ENCODE measurements at places on chromosomes 4 and X.

DNA sequence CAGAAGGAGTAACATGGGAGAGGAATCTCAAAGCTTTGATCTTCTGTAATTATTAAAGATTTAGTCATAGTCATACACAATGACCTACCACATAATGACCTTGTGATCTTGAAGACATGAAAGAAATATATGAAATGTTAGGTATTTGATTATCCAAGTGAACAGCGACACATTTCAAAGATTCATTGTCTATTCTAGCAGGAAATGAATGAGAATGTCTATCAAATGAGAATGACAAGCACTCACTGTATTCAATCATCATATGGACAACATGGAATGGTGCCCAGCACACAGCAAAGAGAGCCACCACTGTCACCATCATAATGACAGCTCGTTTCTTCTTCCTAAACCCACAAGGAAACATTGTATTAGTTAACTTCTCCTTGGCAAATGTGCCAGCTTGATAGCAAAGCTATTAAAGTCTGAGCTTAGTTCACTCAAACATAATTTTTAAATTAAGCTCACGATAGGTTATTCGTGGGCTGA is 50.6 kb downstream of the QRFPR start:
- no peak for DNase-seq

- no peak for DNase-seq
Observed at GRCh38 chr4:122819708-122820449, 6.8 kb upstream of the FGF2 start.

DNA sequence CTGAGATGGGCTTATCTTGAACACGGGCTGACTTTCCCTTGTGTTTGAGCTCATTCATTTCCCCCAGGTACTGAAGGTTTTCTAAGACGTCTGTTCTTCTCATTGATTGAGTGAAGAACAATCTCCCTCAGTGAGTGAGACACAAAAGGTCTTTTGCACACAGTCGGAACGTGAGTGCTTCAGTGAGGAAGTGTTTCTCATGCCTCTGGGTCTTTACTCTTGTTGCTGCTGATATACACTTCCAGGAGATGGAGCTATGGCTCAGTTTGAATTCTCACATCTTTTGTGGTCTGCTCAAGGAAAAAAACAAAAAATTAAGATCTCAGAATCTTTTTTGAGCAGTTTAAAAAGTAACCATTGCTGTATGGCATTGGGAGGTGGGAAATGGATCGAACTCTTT is 981.9 kb upstream of the TENM3 start:
- DNase-seq: no peak

DNA sequence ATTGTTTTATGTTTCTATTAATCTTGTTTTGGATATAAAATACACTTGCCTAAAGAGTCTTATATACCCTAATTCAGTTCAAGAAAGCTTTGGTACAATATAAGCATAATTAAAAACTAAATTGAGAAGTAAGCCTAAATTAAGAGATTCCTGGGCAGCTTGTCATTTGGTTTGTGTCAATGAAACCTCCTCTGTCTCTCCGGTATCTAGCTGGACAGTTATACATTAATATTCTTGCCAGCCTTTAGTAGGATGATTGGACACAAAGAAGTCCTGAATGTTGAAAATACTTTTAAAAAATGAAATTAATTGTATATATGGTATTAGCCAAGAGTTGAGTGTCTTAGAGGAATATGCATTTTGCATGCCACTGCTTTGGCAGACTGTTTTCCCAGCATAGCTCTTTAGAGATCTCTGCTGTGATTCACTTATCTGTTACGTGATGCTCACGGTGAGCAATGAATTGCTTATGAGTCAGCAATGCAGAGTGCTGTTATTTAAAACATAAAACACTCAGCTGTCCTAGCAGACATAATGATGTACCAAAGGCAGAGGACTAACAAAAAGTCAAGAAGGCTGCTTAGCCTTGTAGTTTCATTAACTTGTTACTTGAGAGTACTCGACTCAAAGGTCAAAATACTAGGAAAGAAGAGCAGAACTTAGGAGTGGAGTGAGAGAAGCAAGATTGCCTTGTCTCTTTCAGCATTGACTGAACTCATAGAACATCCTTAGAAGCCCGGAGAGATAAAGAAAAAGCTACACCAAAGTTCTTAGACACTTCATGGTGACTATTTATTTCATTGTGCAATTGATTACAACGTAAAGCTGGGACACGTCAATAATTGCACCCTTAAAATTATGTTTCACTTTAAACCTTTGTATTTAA is 1296.1 kb upstream of the PCDH7 start:
- no peak for DNase-seq

- DNase-seq: no peak
Observed at GRCh38 chr4:151000747-151001429, 14.2 kb downstream of the LRBA start.

- no peak for DNase-seq
Observed at GRCh38 chr4:7457201-7458065, 22.7 kb upstream of the PSAPL1 start.

- no peak for DNase-seq
Observed at GRCh38 chr4:36163198-36163597, 81.1 kb downstream of the ARAP2 start.

DNA sequence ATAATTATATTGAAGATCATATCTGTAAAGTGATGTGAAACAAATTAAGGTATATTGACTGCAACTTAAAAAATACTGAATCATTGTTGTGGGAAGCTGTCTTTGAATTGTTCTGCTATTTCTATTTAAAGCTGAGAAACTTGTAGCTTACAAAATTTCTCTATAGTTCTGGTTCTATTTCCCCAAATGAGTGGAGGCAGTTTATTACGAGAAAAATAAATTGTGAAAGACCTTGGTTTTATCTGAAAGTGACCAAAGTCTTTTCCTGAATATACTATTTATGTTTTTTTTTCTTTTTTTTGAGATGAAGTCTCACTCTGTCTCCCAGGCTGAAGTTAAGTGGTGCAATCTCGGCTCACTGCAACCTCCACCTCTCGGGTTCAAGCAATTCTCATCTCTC is 165.4 kb downstream of the SH3BGRL start:
- DNase-seq: no peak

GRCh38 chr4:7183161-7183560 is 9.2 kb upstream of the SORCS2 start:
- no peak for DNase-seq

- DNase-seq: no peak
Observed at GRCh38 chrX:110089656-110090403, 86.9 kb downstream of the TMEM164 start.

GRCh38 chr4:82890528-82890900 is 439 bp downstream of the SEC31A start:
- DNase-seq: no peak

DNA sequence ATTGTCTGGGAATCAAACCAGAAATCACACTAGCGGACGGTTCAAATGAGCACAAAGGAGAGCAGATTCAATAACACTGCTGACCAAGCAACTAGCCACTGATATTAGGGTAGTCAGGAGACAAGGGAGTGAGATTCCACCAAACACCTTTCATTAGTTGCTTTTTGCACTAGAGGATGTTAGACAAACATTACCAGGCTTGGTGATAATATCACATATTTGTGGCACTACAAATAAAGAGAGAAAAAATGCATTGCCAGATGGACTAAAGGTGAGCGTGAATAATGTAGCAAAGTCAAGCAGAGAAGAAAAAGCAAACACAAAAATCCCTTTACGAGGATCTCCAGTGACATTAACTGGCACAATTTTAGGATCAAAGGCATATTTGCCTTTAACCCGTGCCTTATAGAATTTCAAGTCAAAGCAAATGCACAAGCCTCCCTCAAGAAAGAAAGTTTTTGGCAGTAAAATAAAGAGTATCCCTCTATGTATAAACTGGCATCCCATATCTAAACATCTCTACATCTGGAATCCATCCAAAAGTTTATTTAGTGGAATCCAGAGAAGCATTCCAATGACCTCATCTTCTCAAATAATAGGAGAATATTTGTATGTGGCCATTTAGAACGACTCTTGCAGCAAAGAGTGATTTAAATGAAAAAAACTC is 290.9 kb downstream of the KCTD8 start:
- DNase-seq: no peak

- no peak for DNase-seq
Observed at GRCh38 chrX:17812763-17813162, 48.3 kb downstream of the RAI2 start.
